ENCODE measurements at places on chromosomes 5 and 9. TPM values are rescaled to one million over a fixed set of nuclear protein-coding genes. Genes with fewer than 3 reads are reported as not detected.
A peak's percentile ranks its signal among the peaks of the same experiment; 100 is the strongest.

DNA sequence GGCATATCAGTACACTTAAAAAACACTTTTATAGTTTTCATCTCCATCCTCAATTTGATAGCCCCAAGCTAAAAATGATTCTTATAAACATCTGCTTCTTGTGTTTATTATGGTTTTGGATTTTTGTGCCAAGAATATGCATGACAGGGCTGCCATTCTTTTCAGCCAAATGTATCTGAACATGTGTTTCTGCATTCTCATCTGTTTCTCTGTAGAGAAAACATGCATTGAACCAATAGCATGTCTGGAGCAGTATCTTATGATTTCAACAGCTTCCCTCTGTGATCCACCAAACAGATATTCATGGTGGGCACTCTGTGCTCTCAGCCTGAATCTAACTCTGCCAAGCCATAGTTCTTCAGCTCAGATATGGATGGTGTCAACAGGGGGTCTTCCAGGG is 99.3 kb upstream of the ERCC6L2 start:
- peak; percentile 51 for DNase-seq

DNA sequence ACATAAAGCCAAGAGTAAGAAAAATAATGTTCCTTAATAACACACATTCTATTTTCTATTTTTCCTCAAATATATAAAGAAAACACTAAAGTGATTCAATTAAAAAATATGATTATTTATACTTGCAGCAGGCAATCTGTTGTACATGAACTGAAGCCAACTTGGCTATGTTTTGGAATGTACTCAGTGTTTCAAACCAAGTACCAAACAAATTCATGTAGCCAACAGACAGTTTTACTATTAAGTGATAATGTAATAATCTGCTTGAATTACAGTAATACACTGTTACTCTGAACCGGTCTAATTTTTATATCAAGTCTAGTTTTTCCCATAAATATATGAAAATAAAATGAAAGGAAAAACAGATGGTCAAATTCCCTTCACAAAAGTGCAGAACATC is 58.0 kb downstream of the CEP120 start:
- DNase-seq, result no peak

Gene CEP120
- 29.8 TPM for total RNA-seq

DNA sequence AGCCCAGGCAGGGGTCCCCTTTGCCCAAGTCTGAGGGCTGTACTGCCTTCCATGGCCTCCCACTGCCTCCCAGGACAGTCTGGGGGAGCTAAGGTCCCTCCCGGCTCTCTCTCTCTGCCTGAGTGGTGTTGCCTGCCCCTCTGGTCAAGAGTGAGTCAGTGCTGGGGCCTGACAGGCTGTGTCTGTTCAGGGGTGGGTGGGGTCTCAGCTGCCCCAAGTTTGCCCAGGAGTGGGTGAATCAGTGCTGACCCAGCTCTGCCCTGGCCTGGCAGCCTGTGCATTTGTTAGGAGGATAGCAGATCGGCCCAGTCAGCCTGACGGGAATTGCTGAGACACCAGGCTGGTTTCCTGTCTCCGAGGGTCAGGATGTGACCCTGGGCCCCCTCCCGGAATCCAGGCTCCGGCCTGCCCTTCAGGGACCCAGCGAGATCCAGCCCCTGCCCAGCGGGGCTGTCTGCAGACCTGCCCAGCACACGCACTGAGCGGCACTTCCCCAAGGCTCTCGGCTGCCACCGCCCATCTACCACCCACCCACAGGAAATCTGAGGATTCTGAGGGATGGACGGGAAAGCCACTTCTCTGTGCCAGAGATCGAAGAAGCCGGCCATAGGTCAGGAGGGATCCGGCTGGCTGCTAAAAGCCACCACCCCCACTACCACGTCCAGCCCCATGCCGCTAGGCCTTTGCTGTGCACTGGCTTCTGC is 15.9 kb downstream of the ENG start:
- peak; percentile 99 for DNase-seq

Gene ABLIM3
- total RNA-seq, result 7.4 TPM

Gene RGP1
- 16.5 TPM for total RNA-seq

Gene CAVIN4
- total RNA-seq, result 1.4 TPM

Data from osteoblast (primary cell).